ENCODE measurements at places on chromosomes 13 and 19.

GRCh38 chr19:29542327-29542726 lies 16.5 kb downstream of the VSTM2B start:
- DNase-seq: no peak

DNA sequence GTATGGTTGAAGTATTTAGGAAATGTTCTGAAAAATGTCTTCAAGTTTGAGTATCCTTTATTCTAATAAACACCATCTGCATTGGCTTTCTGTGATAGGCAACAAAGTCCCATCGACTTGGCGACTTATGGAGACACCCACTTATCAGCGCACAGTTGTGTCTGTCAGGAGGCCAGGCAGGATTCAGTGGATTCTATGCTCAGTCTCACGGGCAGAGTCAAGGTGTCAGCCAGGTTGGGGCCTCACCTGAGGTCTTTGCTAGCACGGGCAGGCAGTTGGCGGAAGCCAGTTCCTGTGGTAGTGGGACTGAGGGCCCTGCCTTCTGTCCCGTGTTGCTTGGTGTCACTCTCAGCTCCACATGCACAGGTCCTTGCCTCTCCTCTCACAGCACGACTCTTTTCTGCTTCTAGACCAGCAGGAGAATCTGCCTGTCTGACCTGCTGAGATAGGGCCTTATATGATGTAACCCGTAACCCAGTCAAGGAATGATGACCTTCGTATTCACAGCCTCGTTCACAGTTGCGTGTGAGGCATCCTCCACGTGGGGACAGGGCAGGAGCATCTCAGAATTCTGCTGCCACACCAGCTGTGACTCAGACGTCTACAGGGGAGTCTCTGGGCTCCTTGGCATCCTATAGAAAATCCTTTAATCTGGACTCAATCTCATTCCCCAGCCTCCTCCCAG lies 10.0 kb downstream of the CUL4A start:
- no peak for DNase-seq

DNA sequence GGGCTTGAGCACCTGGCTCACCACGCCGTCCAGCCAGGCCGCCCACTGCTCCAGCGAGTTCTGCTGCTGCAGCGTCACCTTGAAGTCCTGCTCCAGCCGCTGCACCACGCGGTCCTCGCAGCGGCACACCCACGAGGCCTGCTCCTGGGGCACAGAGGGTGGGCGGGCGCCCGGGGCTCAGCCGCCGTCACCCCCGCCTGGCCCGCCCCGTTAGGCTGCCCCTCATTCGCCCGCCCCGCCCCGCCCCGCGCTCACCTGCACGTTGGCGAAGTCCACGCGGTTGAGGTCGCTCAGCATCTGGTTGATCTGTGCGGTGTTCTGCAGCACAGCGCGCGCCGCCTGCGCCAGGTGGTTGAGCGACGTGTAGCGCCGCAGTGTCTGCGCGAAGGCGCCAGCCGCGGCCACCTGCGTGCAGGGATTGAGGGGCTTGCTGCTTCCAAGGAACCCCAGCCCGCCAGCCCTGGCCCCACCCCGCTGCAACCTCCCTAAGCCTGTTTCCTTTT lies 11.3 kb downstream of the DCAF15 start:
- no peak for DNase-seq

DNA sequence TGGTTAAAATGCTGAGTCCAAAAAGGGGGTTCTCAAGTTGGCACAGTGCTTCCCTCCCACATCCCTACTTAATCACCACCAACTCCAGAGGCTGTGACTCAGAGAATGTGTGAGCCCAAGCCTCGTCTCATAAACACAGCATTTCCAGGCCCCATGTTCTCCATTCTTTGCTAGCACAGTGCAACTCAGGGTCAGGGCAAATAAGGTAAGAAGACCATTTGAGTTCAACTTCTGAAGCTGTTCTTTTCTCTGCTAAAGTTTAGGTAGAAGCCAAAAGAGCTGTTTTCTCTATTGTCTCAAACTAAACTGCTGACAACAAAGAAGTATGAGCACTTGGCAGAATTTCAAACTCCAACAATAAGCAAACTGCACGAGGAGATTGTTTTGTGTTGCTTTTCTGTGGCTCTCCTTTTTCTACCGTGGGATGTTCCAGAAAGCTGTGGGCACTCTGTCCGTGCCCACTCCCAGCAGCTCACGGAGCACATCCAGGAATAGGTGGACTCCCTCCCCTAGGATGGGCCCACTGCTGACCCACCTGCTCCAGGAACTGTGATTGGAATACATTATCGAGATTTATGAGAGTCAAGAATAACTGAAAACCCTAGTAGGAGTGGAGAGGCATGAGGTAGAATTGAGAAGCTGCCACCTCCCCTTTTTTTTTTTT lies 494.3 kb downstream of the COG6 start:
- DNase-seq: no peak

- DNase-seq: no peak
These were observed 210.2 kb downstream of the SLITRK6 start for GRCh38 chr13:85589021-85589420.

GRCh38 chr13:80215368-80215767 lies 125.6 kb downstream of the SPRY2 start:
- DNase-seq: no peak
